Thoracic aorta (tissue), 2 donors: ENCODE measurements at places on chromosomes 6 and 20. TPM values are rescaled to one million over a fixed set of nuclear protein-coding genes. Genes with fewer than 3 reads are reported as not detected.

DNA sequence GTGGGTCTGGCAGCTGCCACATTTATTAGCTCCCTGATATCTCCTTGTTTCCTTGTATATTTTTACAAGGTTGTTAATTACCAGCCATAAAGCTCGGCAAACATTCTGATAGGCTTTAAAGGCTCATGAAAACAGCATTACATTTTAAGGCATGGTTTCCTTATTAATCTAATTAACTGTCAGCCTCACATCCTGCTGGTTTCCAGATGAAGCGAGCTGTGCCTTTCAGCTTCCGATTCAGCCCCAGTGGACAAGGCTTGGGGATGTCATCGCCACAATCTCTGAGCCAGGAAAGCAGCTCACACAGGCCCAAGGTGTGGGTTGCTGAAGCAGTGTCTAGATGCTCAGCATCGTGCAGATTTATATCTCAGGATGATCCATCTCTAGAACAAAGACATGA lies 66.0 kb upstream of the RALY start:
- DNase-seq: no peak
- no peak overlapping the region for H3K4me3 ChIP-seq
- H3K27ac ChIP-seq: no peak overlapping the region
- H3K4me1 ChIP-seq: no peaks in the 10 kb centered on the region
- H3K36me3 ChIP-seq: no peaks in the 10 kb centered on the region

GRCh38 chr20:62721511-62722370 lies 13.1 kb downstream of the NTSR1 start:
- no peak overlapping the region for H3K4me3 ChIP-seq
- DNase-seq: no peak
- no peaks in the 10 kb centered on the region for H3K4me1 ChIP-seq
- no peak overlapping the region for H3K27ac ChIP-seq
- H3K27me3 ChIP-seq: no peaks in the 10 kb centered on the region

DNA sequence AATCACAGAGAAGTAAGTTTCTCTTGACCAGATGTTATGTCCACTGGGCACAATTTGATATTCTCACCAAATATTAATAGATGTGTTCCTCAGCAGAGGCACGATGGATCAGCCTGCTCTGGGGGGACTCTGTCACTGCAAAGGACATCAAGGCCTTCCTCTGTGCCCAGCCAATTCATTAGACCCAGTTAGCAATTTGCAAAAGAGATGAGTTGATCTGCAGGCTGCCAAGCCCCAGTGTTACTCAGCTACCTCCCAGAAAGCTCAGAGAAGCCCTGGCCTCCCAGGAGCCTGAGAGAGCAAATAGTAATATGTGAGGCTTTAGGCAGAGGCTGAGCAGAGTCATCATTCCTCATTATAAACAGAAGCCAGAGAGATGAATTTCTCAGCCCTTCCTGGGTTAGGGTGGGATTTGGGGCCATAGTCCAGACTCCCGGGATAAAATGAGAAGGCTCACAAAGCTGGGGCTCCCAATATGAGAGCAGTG lies 54.2 kb downstream of the ZNF831 start:
- H3K27ac ChIP-seq: no peak overlapping the region
- no peaks in the 10 kb centered on the region for H3K27me3 ChIP-seq
- no peak for DNase-seq
- no peak overlapping the region for H3K4me3 ChIP-seq
- no peaks in the 10 kb centered on the region for H3K36me3 ChIP-seq
- H3K4me1 ChIP-seq: peaks cover 11% of the 10 kb centered on the region

- H3K4me3 ChIP-seq: no peak overlapping the region
- peaks cover 39% of the 10 kb centered on the region for H3K4me1 ChIP-seq
- no peak for DNase-seq
- H3K36me3 ChIP-seq: peaks cover 4% of the 10 kb centered on the region
- H3K27ac ChIP-seq: no peak overlapping the region
Observed at GRCh38 chr6:34692280-34692679, 4.3 kb downstream of the ILRUN start.

GRCh38 chr6:7052443-7053011 lies 55.2 kb upstream of the RREB1 start:
- H3K27ac ChIP-seq: no peak overlapping the region
- H3K4me3 ChIP-seq: peak overlapping the region; percentile 81
- DNase-seq: no peak
- no peaks in the 10 kb centered on the region for H3K36me3 ChIP-seq

- no peak for DNase-seq
- H3K4me1 ChIP-seq: peaks cover 14% of the 10 kb centered on the region
- no peaks in the 10 kb centered on the region for H3K36me3 ChIP-seq
- no peak overlapping the region for H3K27ac ChIP-seq
Observed at GRCh38 chr6:159966981-159967380, 1.9 kb upstream of the IGF2R start.

- no peak overlapping the region for H3K27ac ChIP-seq
- H3K36me3 ChIP-seq: no peaks in the 10 kb centered on the region
- H3K4me3 ChIP-seq: no peak overlapping the region
- no peak for DNase-seq
- no peaks in the 10 kb centered on the region for H3K4me1 ChIP-seq
- H3K27me3 ChIP-seq: no peaks in the 10 kb centered on the region
Observed at GRCh38 chr6:165653196-165653595, 9.8 kb downstream of the PDE10A start.

DNA sequence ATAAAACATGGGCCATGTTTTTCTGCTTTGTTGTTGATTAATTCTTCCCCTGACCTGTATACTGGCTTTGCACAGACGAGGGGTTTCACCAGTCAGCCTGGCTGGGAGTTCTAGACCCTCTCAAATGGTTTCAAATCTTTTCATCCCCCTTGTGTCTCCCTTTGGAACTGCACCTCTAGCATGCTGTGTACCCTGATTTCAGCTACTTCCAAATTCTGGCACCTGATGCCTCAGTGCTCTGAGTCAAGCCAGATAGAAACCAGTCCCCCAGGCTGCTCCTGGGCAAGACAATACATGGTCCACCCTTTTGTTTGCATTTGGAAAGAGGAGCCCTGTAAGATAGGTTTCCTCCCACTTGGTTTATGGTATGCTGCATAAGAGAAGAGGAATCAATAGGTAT lies 290.2 kb downstream of the BTBD3 start:
- H3K36me3 ChIP-seq: no peaks in the 10 kb centered on the region
- H3K4me1 ChIP-seq: no peaks in the 10 kb centered on the region
- H3K27me3 ChIP-seq: no peaks in the 10 kb centered on the region
- DNase-seq: no peak
- H3K4me3 ChIP-seq: no peak overlapping the region

- no peaks in the 10 kb centered on the region for H3K27me3 ChIP-seq
- no peak overlapping the region for H3K27ac ChIP-seq
- DNase-seq: no peak
- H3K4me1 ChIP-seq: no peaks in the 10 kb centered on the region
- H3K36me3 ChIP-seq: no peaks in the 10 kb centered on the region
Observed at GRCh38 chr6:72704979-72705378, 83.1 kb downstream of the KCNQ5 start.

DNA sequence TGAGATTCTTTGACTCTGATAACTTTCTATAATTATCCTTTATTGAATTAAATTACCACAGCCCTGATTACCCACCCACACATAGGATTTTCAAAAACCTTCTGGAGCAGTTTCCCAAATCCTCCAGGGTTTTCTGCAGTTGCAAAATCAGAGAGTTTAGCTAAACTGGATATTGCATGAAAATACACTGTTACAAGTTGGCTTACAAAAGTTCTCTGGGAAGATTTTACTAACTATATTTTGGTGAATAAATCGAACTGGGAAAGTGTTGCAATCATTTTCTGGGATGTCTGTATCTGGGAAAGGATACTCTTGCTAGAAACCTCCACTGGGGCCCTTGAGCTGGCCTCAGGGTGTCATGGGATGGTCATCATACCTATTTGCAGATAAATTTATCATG lies 97.6 kb upstream of the STMND1 start:
- H3K27me3 ChIP-seq: no peaks in the 10 kb centered on the region
- no peaks in the 10 kb centered on the region for H3K36me3 ChIP-seq
- no peak overlapping the region for H3K4me3 ChIP-seq
- no peak overlapping the region for H3K27ac ChIP-seq

GRCh38 chr6:3405182-3405518 lies 51.7 kb downstream of the SLC22A23 start:
- no peak overlapping the region for H3K4me3 ChIP-seq
- H3K27me3 ChIP-seq: no peaks in the 10 kb centered on the region
- H3K27ac ChIP-seq: no peak overlapping the region

DNA sequence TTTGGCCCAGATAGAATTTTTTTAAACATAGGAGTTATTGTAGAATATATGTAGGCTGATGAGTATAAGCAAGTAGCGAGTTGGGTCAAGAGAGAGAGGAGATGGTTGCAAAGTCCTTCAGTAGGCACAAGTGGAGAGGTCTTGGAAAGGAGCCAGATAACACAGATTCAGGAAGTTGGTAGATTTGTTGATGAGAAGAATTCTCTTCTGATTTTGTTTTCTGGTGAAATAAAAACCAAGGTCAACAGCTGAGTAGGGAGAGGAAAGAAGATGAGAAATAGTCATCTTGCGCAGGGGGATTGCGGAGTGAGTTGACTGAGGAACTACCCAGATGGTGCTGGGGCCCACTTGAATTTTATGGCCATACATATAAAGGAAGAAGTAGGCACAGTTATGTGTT lies 17.4 kb upstream of the CD83 start:
- H3K36me3 ChIP-seq: no peaks in the 10 kb centered on the region
- no peak for DNase-seq
- no peak overlapping the region for H3K27ac ChIP-seq
- no peak overlapping the region for H3K4me3 ChIP-seq

- no peak for DNase-seq
- H3K36me3 ChIP-seq: no peaks in the 10 kb centered on the region
- no peak overlapping the region for H3K4me3 ChIP-seq
- no peaks in the 10 kb centered on the region for H3K4me1 ChIP-seq
Observed at GRCh38 chr20:40956542-40957264, 71.9 kb upstream of the TOP1 start.

GRCh38 chr20:4956200-4956810 lies 45.0 kb downstream of the SLC23A2 start:
- H3K27me3 ChIP-seq: no peaks in the 10 kb centered on the region
- DNase-seq: no peak

DNA sequence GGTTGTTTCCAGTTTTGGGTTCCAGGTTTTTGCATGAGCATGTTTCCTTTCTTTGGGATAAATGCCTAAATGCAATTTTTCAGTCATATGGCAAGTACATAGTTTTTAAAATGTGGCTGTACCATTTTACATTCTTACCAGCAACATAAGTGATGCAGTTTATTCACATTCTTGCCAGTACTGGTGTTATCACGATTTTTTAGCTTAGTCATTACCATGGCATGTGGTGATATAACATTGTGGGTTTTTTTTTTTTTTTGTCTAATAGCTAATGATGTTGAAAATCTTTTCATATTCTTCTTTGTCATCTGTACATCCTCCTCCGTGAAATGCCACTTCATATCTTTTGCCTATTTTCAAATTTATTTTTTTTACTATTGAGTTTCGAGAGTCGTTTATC lies 2.9 kb upstream of the TDRD6 start:
- no peak for DNase-seq
- no peak overlapping the region for H3K4me3 ChIP-seq
- no peak overlapping the region for H3K27ac ChIP-seq
- no peaks in the 10 kb centered on the region for H3K4me1 ChIP-seq
- H3K27me3 ChIP-seq: no peaks in the 10 kb centered on the region

- H3K36me3 ChIP-seq: peaks cover 4% of the 10 kb centered on the region
- H3K27ac ChIP-seq: peak within 1 kb of the TSS; percentile 97
- no peaks in the 10 kb centered on the region for H3K27me3 ChIP-seq
- peaks cover 14% of the 10 kb centered on the region for H3K4me1 ChIP-seq
- peak within 1 kb of the TSS; percentile 94 for H3K4me3 ChIP-seq
Observed at GRCh38 chr6:3751077-3751729, at the start of gene PXDC1. Gene PXDC1 (minus strand): TSS chr6:3751713. CDS start chr6:3751531, 182 bp downstream.

- no peaks in the 10 kb centered on the region for H3K27me3 ChIP-seq
- H3K4me3 ChIP-seq: no peak overlapping the region
- no peak overlapping the region for H3K27ac ChIP-seq
- H3K4me1 ChIP-seq: no peaks in the 10 kb centered on the region
- no peak for DNase-seq
- H3K36me3 ChIP-seq: no peaks in the 10 kb centered on the region
Observed at GRCh38 chr6:4084444-4085331, 5.8 kb upstream of the FAM217A start.

DNA sequence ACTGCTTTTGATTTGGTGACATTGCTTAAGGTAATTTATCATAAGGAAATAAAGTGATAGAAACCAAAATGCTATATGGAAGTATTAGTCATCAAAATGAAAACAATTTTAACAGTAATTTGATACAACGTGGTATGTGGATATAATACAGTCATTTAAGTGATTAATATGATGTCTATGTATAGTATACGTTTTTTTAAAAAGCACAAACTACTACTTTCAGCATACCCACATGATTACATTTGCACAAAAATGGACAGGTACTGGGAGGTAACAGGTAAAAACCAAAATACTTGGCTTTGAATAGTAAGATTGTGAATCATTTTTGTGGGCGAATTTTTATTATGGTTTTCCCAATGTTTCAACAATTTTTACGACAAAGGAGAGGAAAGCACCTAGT lies 97.6 kb downstream of the OGFRL1 start:
- no peak overlapping the region for H3K4me3 ChIP-seq
- no peak for DNase-seq
- no peaks in the 10 kb centered on the region for H3K27me3 ChIP-seq
- no peak overlapping the region for H3K27ac ChIP-seq
- no peaks in the 10 kb centered on the region for H3K36me3 ChIP-seq

DNA sequence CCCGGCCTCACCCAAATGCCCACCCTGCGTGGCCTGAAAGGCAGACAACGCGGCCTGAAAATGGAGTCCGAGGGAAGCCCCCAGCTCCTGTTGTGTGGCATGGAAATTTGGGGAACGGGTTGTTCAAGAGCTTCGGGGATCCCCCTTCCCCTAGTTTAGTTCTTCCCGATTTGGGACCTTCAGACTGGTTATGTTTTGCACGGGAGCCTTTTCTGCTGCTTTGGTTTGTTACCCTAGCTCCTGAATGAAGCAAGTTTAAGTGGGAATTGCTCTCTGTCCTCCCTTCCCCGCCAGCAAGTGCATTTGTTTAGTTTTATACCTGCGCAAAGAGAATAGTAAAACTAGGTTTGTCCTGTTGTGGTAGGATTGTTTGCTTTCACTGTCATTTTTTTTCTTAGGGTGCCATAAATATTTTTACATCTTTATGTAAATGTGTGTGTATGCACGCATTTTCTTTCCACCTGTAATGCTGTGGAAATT lies 604 bp downstream of the SH3BGRL2 start:
- H3K27me3 ChIP-seq: no peaks in the 10 kb centered on the region
- H3K4me1 ChIP-seq: peaks cover 9% of the 10 kb centered on the region
- H3K36me3 ChIP-seq: no peaks in the 10 kb centered on the region
- H3K4me3 ChIP-seq: peak overlapping the region; percentile 83
- H3K27ac ChIP-seq: no peak overlapping the region

GRCh38 chr6:143368426-143368825 lies 82.1 kb downstream of the ADAT2 start:
- H3K4me3 ChIP-seq: no peak overlapping the region
- DNase-seq: no peak
- H3K27me3 ChIP-seq: no peaks in the 10 kb centered on the region
- H3K36me3 ChIP-seq: no peaks in the 10 kb centered on the region
- no peaks in the 10 kb centered on the region for H3K4me1 ChIP-seq
- no peak overlapping the region for H3K27ac ChIP-seq

GRCh38 chr20:50550531-50550930 lies 40.3 kb downstream of the PTPN1 start:
- H3K4me1 ChIP-seq: peaks cover 30% of the 10 kb centered on the region
- H3K27me3 ChIP-seq: no peaks in the 10 kb centered on the region
- H3K27ac ChIP-seq: no peak overlapping the region
- no peaks in the 10 kb centered on the region for H3K36me3 ChIP-seq

SOBP gene
- total RNA-seq: 10.3 TPM

HLA-DPA1 gene
- 141 TPM for total RNA-seq

EPB41L1 gene
- 102 TPM for total RNA-seq

HINT3 gene
- 23.1 TPM for total RNA-seq

TRIM15 gene
- total RNA-seq: not detected

FABP7 gene
- total RNA-seq: not detected

CPNE5 gene
- 1.6 TPM for total RNA-seq
